ENCODE measurements at places on chromosomes 7 and 10. TPM values are rescaled to one million over a fixed set of nuclear protein-coding genes. Genes with fewer than 3 reads are reported as not detected.

DNA sequence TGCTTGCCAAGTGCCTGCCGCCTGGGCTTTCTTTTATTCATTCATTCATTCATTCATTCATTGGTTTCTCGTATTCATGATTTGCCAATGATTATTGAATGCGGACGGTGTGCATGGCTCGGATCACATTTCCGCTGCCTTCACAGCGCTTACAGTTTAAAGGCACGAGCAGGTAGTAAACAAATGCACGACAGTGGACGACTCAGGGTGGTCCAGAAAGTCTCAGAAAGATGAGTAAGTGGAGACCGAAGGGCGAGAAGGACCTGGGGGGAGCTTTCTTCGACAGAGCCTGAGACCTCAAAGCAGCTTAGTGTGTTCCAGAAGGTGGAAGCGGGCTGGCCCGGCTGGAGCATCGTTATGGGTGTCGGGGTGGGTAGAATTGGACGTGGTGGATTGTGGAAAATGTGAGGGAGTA is 506 bp downstream of the MCM10 start:
- no peak for DNase-seq

DNA sequence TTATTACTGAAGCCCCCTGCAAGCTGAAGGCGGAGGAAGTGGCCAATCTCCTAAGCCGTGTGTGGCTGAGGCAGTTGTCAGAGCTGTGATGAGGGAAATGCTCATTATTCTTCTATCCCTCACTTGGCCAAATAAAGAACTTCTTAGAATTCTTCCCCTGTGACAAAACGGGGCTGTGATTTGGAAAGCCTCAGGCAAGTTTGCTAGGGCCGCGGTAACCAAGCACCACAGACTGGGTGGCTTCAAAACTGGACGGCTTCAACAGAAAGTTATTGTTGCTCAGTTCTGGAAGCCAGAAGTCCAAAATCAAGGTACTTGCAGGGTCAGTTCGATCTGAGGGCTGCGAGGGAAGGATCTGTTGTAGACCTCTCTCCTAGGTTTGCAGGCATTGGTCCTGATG is 72.3 kb upstream of the STEAP1B start:
- no peak for DNase-seq

SUN3 gene
- polyA plus RNA-seq, result not detected

LIPN gene
- polyA plus RNA-seq, result not detected

- DNase-seq, result no peak
Measured at GRCh38 chr10:106000721-106001120, 1163.8 kb downstream of the SORCS1 start.

GRCh38 chr7:54946271-54946670 is 72.5 kb upstream of the EGFR start:
- DNase-seq, result no peak

PRSS37 gene
- 0.23 TPM for polyA plus RNA-seq

GRCh38 chr7:130734815-130735716 is 1.1 kb upstream of the KLF14 start:
- DNase-seq, result no peak

SPACDR gene
- not detected for polyA plus RNA-seq

WAC gene
- polyA plus RNA-seq, result 59.4 TPM

DNA sequence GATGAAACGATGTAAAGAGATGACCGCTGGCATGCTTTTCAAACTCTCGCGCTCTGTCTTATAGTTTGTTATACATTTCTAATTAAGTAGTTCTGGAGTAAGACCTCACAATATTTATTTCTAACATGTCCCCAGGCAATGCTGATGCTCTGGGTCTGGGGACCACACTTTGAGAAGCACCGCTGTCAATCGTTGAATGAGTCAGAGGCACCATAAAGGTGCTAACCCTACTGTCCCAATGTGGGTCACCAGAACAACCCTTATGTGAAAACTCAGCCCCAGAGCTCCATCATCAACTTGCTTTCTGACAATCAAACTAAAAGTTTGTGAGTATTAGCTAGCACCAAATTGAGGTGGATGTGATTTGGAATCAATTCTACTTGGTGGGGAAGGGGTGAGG is 284.1 kb upstream of the PRKCQ start:
- no peak for DNase-seq

SFTPA1 gene
- not detected for polyA plus RNA-seq

- peak; percentile 46 for DNase-seq
Measured at GRCh38 chr10:17227367-17228090, 512 bp upstream of the VIM start.

ELAPOR2 gene
- polyA plus RNA-seq, result 9.5 TPM

DNA sequence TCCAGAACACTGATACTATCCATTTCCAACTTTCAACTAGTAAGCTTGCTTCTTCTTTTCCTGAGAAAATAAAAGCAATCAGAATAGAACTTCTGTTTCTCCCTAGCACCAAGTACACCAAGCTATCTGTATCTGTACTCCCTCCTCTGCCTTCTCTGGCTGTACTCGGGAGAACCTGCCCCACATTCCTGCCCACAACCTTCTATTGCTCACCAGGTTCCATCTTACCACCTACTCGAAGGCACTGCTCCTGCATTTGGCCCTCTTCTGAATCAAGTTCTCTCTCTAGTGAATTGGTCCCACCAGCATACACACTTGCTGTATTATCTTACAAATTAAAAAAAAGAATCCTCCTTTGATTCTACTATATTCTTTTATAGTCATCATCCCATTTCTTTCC is 169.6 kb upstream of the PTN start:
- no peak for DNase-seq
